ENCODE measurements at places on chromosomes 11 and 22.
A peak's percentile ranks its signal among the peaks of the same experiment; 100 is the strongest.

DNA sequence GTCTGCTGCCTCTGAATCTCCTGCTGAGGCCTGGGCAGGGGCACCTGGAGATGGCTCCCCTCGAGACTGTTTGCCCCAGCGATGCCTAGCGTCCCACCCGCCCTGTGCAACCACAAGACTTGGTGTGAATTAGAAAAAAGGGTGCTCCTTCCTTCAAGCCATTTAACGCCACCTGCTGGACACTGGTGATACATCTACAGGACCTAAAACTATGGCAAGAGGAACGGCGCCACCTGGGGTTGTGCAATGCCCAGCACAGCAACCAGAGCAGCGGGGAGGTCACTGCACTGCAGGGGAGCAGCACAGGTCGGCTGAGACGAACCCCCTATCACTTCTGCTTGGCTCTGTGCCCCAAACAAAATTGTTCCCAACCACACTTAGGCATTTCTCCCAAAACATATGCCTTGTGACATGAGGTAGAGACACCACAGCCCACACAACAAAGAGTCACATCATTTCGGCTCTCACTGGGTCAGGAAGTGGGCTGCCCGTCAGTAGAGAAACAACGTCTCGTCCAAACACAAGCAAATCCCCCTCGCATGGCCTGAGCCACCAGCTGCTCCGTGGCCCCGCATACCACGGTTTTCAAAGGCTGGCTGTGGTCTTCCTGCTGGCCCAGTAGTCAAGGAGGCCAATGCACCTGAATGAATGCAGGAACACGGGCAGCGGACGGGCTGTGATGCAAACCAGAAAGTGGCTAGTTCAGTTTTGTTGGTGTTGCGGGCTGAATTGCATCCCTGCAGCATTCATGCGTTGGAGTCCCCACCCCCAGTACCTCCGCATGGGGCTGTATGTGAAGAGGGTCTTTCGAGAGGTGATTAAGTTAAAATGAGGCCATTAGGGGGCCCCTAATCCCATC, 171.9 kb downstream of the SHANK2 start:
- peak; percentile 62 for DNase-seq

DNA sequence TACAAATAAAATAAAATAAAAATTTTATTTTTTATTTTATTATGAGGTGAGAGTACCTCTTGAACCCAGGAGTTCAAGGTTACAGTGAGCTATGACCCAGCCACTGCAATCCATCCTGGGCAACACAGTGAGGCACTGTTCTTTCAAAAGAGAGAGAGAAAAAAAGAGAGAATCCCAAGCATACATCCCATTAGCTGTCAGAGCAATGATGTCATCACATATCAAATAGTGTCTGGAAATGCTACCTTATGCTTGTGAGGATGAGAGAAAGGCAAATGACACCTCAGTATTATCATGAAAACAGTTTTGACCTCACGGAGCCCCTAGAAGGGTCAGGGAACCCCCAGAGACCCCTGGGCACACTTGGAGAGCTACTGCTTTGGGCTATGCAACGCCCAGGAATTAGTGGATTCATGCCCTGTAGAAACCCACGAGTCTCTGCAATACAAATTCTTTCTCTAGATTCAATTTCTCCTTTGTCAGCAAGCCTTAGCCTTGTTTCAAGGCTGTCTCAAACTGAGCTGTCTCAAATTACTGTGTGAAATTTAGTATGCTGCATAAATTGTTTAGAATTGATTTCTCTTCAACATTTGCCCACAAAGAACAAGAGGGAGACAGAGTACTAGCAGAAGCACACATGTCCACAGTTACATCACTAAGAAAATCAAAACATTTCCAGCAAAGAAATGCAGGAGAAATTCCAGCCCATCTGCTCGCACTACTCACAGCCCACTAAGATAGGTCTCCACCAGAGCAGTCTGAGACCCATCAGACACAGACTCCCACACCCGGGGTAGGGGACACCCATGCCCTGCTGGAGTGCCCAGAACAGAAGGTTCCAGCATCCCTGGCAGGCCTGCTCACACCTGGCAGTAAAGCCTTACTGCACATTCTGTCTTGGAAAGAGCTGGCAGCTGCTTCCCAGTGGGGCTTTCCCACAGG, 18.1 kb downstream of the DGCR2 start:
- no peak for DNase-seq

DNA sequence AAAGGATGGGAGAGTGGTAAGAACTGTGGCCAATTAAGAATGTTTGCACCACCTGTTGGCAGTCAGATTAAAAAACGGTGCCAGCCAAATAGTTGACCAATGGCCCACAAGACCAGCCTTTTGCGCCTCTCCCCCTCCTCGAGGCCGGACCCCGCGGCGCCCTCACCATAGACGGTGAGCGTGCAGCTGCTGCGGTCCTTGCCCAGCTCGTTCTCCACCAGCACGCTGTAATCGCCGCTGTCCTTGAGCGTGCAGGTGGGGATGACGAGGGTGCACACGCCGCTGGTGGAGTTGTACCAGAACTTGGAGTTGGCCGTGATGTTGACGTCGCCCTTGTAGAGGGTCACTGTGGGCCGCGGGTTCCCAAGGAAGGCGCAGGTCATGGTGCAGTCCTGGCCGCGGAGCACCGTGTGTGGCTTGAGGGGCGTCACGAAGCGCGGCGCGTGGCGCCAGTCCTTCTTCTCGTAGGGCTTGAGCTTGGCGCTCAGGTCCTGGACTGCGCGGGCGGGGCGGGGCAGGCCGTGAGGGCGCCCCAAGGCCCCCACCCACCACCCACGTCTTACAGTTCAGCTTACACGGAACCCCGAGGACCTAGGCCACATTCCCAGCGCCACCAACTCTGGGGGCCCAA, 7.2 kb downstream of the TMEM86A start:
- no peak for DNase-seq

GRCh38 chr22:29032014-29032475, 29.6 kb downstream of the C22orf31 start:
- DNase-seq, result no peak

DNA sequence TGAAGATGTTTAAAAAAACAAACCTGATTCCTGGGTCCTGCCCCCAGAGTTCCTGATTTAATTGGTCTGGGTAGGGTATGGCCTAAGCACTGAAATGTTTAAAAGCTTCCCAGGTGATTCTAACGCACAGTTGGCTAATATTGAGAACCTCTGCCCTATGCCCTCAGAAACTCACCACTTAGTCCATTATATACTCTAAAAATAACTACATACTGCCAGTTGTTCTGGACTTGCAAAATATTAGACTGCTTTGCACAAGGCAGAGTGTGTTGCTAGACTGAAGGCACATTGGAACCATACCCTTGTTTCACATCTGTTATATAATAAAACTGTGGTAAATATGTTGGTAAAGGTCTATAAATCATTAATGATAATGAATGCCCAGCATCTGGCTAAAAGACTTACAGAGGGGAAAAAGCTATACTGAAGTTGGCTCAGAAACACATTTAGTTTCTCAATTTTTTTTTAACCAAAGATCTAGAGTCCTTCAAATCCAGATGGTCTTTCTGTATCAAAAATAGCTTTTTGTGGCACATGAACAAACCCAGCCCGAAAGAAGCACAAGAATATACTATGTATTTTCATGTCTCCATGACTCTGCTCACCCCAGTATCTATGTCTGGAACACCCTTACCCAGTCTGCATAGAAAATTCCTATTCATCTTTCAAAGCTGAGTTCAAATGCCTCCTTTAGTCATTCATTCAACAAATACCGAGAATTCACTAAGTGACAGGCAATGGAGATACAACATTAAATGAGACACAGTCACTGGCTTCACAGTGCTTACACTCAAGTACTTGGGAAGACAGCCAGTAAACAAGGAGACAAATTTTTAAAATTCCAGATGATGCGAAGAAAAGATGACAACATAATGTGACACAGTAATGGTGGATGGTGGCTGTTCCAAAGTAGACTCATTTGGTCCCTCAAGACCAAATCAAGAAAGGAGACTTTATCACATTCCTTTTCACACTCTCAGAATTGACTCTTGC, 44.1 kb downstream of the RBFOX2 start:
- DNase-seq, result no peak

DNA sequence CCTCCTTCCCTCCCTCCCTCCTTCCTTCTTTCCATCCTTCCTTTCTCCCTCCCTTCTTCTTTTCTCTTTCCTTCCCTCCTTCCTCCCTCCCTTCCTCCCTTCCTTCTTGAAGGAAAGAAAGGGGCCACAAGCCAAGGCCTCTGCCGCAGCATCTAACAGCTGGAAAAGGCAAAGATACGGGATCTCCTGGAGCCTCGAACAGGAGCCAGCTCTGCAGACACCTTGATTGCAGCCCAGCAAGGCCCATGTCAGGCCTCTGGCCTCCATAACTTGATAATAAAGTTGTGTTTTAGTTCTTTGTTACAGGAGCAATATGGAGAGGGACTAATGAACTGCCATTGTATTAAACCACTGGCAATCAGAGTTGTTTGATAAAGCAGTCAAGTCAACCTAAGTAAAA, 348.9 kb upstream of the B3GAT1 start:
- DNase-seq, result no peak

DNA sequence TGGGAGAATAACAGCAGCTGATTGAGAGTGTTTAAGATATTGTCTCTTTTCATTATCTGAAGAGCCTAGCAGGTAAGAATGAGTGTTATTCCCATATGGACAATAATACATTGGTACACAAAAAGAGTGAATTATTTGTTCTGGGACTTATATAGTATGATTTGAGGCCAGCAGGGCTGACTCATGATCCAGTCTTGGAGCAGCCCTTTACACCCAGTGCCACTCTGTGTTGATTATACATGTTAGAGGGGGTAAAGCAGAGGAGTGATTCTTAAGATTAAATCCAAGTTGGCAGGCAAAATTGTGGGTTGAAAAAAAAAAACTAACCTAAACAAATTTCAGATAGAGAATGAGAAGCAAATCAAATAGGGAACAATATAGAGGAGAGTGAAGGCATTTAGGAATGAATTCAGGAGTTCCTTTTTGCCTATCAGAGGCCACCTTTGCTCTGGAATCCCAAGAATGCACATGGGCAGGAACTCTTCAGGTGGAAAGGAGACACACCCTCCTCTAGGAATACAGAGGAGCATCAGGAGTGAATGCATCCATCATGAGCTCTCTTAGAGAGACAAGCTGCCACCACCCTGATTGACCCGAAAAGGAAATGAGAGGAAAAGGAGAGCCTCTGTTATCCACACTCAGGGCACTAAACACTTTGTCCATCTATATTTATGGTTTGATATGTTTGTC, 19.2 kb upstream of the MRGPRX1 start:
- no peak for DNase-seq

DNA sequence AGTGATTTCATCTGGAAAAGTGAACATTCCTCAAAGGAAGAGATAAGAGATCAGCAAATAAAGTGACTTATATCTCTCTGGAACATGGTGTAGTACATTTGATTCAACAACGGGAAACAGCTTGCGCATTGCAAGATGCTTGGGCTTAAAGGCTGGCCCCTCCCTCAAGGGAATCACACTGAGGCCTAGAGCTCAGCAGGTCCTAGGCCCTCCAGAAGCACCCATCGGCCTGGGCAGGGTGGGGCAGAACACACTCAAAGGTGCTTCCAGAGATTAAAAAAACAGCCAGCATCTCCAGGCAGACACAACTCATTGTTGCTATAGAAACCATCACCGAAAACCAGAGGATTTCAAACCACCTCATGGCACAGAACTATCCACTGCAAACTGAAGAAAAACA, 69.0 kb upstream of the ARFGAP3 start:
- DNase-seq, result no peak

- no peak for DNase-seq
These were observed 1949.4 kb upstream of the RAG2 start for GRCh38 chr11:38547462-38547861.

- no peak for DNase-seq
These were observed 14.8 kb upstream of the RAC2 start for GRCh38 chr22:37258753-37259401.

DNA sequence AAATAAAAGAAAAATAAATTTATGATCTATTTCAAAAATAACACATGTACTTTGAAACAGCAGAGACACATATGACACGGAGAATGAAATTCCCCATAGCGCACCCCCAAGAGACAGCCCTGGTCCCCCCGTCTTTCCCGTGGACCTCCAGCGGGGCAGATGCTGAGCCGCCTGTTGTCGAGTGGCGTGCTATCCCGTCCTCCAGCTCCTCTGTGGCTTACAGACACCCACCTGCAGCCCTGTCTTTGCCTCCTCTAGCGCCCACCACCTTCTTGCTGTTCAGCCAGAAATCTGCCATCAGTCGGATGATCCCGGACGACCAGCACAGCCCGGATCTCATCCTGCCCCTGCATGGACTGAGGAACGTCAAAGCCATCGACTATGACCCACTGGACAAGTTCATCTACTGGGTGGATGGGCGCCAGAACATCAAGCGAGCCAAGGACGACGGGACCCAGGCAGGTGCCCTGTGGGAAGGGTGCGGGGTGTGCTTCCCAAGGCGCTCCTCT, 44.4 kb upstream of the PPP6R3 start:
- DNase-seq, result no peak

DNA sequence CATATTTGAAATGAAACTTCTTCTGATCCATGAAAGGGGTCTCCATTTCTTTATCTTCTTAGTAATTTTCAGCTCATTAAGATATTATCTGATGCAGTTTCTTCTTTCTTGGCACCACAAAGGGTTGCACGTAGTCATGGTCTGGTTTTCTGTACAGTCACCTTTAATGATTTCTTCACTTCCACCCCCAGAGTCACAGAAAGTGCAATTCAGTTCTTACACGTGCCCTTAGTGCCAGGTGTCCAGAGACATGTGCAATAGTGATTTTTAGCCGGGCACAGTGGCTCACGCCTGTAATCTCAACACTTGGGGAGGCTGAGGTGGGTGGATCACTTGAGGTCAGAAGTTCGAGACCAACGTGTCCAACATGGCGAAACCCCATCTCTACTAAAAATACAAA, 202.8 kb upstream of the MTNR1B start:
- DNase-seq, result no peak

DNA sequence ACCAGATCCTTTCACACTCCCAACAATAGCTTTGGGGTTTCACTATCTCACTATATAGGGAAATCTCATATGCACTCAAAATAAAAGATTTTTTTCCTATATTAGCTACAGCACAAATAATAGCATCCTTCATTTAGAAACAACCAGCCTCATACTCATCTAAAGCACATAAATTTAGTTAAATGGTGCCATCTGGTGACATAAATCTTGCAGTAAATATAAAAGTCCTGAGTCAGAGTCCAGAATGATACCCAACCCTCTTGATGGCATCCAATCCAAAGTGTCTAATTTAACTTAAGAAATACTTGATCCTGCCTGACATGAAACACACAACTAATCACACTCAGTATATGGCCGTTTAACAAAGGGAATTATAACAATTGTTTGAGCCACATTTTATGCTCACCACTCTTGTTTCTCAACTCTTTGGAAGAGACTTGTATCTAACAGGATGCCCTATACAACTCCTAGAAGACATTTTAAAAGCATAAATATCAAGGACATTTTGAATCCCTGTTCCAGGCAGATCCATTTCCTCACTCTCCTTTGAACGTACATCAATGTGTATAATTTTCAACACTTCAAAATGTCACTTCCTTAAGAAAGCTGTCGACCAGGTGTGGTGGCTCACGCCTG, 36.2 kb downstream of the DLG2 start:
- no peak for DNase-seq
